ENCODE measurements at places on chromosomes 3 and 15. TPM values are rescaled to one million over a fixed set of nuclear protein-coding genes. Genes with fewer than 3 reads are reported as not detected.
A peak's percentile ranks its signal among the peaks of the same experiment; 100 is the strongest.

GRCh38 chr3:8423307-8423706 is 78.3 kb upstream of the LMCD1 start:
- no peak overlapping the region for H3K27ac ChIP-seq
- no peaks in the 10 kb centered on the region for H3K36me3 ChIP-seq

GRCh38 chr15:43370310-43370974 is 401 bp downstream of the ZSCAN29 start:
- peak overlapping the region; percentile 85 for H3K4me3 ChIP-seq
- H3K4me1 ChIP-seq: peaks cover 16% of the 10 kb centered on the region
- H3K36me3 ChIP-seq: peaks cover 9% of the 10 kb centered on the region
- peak; percentile 29 for DNase-seq
- no peak overlapping the region for H3K27ac ChIP-seq

DNA sequence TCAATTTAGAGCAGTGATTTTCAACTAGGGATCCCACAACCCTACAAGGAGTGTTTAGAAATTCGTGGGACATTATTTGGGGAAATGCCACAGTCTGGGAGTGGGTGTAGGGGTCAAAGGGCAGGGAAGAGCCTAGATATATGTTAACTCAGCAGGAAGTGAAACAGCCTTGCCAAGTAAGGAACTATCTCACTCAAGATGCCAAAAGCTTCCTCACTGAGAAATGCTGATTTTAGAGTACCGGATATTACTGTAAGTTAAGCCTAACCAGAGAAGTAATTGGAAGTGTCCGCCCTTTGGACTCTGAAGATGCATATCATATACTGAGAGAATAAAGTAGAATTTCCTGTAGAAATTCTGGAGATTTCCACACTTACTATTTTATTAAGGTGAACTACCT is 158.6 kb downstream of the BBX start:
- DNase-seq: no peak
- H3K4me3 ChIP-seq: no peak overlapping the region

Gene LRTM1
- not detected for total RNA-seq

GRCh38 chr3:144772372-144772771 is 800.7 kb downstream of the DIPK2A start:
- no peaks in the 10 kb centered on the region for H3K4me1 ChIP-seq
- DNase-seq: no peak
- no peak overlapping the region for H3K27ac ChIP-seq
- H3K4me3 ChIP-seq: no peak overlapping the region
